ENCODE measurements at places on chromosomes 1 and 21.

DNA sequence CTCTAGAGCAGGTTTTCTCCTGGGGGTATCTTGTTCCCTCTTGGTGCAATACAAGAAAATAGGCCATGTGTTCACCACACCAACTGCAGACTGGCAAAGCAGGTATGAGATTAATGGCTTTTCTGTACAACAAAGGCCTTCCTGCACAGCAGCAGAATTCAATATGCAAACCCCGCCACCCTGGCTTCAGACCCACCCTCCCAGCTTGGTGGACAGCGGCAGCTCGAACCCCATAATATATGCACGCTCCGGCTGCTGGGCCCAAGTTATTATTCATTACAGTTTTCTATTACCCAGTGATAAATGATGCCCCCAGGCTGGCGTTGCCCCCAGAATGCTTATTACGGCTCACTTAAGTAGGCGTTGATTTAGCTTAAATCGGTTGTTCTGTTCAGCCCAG lies 144.2 kb downstream of the RRAGC start:
- no peak for DNase-seq

DNA sequence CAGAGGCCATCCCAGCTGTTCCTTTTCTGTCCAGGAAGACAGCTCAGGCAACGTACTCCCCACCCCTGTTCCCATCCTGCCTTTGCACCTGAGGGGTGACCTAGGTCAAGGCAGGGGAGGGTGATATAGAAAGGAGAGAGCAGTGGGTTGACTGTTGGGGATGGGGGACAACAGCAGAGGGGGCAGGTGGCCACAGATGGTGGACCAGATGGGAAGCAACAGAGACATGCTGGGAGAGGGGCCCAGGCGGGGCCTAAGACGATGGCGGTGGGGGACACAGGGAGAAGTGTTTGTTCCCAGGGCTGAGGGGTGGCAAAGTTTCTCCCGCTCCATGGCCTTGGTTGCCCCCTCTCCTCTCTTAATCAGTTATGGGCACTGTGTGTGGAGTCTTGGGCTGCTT lies 6.3 kb downstream of the CELSR2 start:
- no peak for DNase-seq

DNA sequence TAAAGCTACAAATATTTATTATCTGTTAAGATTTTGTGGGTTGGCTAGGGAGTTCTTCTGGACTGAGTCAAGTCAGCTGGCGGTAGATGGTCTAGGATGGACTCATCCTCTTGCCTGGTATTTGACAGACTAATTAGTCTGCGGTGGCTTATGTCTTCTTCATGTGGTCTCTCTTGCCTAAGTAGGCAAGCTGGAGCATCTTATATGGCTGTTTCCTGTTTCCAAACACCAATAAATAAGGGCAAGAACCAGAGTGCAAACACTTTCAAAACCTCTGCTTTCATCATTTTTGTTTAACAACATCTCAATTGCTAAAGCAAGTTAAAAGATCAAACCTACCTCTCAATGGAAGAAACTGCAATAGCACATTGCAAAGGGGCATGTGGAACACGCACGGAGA lies 484.8 kb downstream of the PTPRC start:
- DNase-seq, result no peak

DNA sequence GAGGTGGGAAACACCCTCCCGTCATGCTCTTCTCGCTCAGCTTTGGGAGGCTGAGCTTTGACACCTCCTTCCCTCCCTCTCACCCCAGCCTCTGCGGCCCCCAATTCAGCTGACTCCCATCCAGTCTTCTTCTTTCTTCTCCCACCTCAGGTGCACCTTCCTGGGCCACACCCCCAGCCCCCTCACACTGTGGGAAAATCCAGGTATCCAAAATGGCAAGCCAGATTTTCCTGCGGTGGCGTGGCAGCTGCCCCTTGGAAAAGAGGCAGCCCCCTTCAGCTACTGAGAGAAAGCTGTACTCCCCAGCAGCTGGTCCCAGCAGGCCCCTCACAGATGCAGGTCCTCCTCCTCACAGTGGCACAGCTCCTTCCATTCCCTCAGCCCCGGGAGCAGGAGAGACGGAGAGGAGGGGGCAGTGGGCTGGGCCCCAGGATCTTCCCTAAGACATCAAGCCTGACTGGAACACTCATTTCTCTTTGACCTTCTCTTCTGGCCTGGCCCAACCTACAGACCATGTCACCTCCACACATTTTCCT lies 61.6 kb downstream of the OPTC start:
- DNase-seq, result no peak

DNA sequence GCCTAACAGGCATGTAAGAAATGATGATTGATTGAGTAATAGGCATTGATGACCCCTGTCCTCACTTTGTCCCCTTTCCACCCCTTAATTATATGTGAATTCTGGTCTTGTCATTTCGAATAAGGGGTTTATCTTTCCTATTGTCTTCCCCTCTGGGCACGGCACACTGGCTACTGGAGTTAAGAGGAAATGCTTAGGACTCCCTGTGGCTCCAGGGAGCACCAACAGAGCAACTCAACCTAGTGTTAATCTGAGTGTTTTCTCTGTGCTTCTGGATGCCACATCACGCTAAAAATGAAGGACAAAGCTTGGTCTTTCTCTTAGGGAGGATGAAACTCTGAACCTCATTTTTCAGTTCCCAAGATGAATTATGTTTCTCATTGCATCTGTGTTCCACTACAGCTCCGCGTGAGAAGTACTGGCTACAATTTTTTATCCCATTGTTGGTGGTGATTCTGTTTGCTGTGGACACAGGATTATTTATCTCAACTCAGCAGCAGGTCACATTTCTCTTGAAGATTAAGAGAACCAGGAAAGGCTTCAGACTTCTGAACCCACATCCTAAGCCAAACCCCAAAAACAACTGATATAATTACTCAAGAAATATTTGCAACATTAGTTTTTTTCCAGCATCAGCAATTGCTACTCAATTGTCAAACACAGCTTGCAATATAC lies 5.3 kb downstream of the FCER1A start:
- no peak for DNase-seq

DNA sequence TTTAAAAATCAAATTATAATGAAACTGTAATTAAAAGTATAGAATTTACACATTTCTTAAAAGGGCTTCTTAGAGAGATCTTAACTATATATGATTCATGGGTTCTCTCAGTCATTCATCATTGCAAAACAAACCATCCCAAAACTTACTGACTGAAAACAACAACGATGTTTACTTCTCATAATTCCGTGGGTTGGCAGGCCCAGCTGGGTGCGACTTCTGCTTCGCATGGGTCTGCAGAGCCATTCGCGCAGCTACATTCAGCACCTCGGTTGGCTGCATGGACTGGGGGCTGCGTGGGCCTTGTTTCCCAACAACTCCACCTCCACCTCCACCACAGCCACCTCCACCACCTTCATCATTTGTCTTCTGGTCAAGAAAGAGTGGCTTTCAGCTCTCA lies 4.0 kb downstream of the SLAMF8 start:
- DNase-seq, result no peak

DNA sequence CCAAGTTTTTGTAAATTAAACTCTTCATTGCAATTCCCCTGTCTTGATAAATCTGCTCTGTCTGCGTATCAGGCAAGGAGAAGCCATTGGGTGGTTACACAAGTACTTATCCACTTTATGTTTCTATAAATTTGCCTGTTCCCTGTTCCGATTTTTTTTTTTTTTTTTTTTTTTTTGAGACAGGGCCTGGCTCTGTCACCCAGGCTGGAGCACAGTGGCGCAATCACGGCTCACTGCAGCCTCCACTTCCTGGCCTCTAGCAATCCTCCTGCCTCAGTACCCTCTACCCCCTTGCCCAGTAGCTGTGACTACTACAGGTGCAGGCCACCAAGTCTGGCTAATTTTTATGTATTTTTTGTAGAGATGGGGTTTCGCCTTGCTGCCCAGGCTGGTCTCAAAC lies 11.1 kb upstream of the CSRP1 start:
- DNase-seq, result no peak

DNA sequence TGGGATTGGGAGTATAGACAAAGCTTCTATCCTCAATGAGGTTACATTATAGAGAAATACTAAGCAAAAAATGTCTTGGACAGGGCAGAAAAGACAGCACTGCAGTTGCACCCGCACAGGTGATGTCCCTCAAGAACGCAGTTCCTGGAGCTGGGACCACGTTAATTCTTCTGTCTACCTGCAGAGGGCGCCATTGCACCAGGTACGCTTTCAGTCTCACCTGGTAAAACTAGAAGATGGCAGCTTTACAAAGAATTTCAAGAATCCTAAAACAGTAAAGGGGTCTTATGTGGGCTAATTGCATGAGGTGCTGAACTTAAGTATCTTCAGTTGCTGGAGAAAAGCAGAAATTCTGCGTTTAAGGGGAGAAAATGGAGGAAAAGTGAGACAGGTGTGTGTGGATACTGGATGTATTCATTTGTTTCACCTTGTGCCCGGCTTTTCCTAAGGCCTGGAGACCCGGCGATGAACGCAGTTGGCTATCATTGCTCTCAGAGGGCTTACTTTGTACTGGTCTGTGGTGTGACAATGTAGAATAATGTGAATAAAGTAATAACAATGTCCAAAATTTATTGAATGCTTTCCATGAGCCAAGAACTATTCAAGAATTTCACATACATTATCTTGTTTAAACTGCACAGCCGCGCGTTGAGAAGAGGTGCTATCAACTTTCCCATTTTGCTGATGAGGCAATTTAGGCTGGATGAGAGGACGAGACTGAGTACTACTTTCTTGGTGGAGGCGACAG lies 276.3 kb upstream of the GREM2 start:
- peak; percentile 5 for DNase-seq

DNA sequence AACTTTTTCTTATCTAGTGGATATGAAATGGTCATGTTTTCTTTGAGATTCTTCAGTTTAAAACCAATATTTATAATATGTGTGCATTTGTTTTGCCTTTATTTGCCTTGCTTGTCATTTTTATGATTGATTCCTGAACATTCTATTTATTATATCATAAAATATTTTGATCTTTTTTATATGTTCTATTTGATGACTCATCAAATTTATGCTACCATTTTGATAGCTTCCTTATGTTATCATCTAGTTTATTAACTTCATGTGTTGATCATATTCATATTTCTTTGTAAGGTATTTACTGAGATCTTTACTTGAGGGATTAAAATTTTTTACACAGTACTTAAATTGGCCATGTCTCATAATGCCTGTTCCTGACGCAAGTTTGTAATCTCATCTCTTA lies 1650.0 kb downstream of the AMY1C start:
- no peak for DNase-seq

- DNase-seq, result peak; percentile 48
These were observed at the start of gene ADARB1 for GRCh38 chr21:45074048-45074817. Gene ADARB1 (plus strand): TSS chr21:45074580. CDS start chr21:45171657, 97,077 bp downstream.

DNA sequence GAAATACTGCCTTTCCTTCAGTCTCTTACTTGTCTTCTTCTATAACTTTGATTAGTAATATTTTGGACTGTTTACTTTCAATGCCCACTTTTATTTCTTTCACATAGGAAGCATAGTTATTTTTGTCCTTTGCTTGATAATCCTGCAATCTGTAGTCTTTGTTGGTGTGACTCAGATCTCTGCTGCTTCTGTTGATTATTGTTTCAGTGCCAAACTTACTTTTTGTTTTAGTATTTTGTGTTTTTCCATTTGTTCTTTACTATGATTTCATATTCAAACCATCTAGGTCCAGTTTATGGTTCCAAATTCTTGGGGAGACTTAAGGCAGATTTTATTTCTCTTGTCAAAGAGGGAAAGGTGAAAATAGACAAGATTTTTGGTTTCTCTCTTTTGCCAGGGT lies 399.9 kb downstream of the HLX start:
- DNase-seq, result no peak

GRCh38 chr21:39221997-39222486 lies 38.8 kb upstream of the PSMG1 start:
- DNase-seq, result no peak

DNA sequence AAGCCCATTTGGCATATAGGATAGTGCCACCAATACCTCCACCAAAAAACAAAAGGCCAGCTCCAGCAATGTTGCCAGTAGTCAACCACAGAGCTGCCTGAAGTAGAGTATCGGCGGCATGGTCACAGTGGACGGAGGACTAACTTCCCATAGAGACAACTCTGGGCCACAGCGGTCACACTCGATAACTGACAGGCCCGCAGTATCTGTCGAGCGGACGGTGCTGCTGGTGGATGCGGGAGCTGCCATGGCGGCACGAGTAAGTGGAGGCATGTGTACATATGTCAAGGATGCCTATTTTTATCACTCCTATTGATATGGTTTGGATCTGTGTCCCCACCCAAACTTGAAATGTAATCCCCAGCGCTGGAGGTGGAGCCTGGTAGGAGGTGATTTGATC lies 4.1 kb downstream of the KRTAP12-1 start:
- DNase-seq, result no peak

DNA sequence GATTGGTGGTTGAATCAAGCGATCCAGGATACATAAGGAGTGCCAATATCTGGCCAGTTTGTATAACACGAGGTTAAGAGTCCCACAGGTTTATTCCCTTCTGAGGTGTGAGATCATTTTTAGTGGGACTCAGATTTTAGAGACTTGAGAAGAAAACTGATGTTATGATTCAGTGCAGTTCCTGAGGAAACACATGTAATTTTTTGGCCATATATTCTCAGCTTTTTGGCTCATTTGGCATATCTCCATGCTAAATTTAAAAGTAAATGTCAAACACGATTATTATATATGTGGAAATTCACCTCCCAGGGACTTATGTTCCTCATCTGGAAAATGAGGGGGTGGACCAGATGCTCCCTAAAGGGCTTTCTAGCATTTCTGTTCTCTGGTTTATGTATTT lies 39.2 kb upstream of the SERBP1 start:
- no peak for DNase-seq

GRCh38 chr1:209648346-209648745 lies 3.9 kb downstream of the LAMB3 start:
- no peak for DNase-seq

DNA sequence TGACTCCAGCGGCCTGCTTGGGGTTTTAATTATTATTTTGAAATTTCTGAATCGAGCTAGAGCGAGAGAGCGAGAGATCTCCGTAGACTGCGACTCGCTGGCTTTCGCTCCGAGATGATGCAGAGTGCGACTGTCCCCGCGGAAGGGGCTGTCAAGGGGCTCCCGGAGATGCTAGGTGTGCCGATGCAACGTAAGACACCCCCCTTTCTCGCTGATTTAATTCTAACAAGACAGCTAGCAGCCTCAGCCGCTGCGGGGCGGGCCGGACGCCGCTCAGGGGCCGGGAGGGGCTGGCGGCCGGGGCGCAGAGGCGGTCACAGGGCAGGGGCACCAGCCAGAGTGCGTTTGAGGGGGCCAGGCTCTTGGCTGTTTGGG lies 339 bp downstream of the LHX4 start:
- DNase-seq, result no peak

DNA sequence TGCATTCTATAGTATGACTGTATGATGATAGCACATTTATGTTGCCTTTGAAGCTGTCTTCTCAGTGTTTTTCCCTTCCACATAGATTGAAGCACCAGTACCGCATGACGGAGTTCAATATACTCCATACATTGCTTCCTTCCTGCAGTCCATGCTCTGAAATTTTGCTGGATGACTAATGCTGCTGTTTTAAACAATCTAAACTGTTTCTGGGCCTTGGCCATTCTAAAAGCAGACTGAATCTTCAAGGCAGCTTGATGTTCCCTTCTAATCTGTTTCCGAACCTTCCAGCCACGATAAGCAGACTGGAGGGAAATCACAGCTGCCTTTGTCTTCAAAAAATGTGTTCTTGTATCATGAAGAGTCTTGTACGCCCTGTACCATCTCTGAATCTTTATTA lies 36.2 kb upstream of the F13B start:
- no peak for DNase-seq

- no peak for DNase-seq
These were observed 17.5 kb downstream of the FUBP1 start for GRCh38 chr1:77961392-77961791.
